Lung (tissue), 17 donors: ENCODE measurements at places on chromosomes 1 and 21. TPM values are rescaled to one million over a fixed set of nuclear protein-coding genes. Genes with fewer than 3 reads are reported as not detected.

Gene ASCL5
- 0.14 TPM for polyA plus RNA-seq

Gene MATN1
- 0.18 TPM for polyA plus RNA-seq

DNA sequence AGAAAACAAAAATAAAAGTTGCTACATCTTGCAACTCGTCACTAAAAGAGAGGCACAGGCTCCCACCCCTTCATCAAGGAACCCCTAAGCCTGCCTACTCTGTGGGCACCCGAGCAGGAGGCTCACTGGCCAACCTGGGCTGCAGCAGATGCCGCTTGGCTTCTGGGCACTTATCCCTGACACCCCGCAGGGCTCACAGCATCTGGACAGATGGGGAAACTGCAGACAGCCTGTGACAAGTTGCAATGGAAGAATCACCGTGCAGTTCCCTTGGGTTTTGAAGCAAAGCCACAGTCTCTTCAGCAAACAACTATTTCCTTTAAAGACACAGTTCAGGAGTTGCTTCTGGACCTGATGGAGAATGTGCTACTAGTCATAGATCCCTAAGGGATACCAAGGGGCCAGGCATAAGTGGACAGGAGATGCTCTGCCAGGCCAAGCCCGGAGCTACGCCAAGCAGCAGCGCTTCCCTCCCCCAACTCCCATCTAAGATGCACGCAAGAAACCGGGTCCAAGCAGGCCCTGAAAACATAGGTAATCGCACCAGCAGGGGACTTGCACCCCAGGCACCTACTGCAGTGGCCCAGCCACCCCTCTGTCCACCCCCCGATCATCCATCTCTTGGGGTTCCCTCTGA lies 170.6 kb downstream of the NPHP4 start:
- DNase-seq = no peak
- H3K27ac ChIP-seq = no peak overlapping the region
- no peaks in the 10 kb centered on the region for H3K4me1 ChIP-seq
- H3K36me3 ChIP-seq = no peaks in the 10 kb centered on the region
- no peak overlapping the region for H3K4me3 ChIP-seq

DNA sequence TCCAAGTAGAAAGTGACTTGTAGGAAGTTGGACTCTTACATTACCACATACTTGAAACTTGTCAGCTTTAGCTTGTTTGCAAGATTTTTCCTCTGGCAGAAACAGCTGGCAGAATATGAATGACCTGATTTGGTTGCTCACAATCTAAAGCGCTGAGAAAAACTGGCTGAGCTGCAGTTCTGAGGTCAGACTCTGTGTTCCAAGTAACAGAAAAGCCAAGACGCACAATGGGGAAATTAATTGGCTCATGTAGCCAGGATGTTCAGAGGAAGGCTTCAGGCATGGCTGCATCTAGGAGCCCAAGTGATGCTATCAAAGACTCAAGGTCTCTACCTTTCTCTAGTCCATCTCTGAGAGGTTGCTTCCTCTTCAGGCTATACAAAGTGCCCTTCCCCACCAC lies 27.0 kb downstream of the ALPL start:
- no peak overlapping the region for H3K27ac ChIP-seq
